ENCODE measurements at places on chromosomes 5 and 9.

GRCh38 chr5:137090151-137090550, 409.0 kb downstream of the SPOCK1 start:
- DNase-seq: no peak

GRCh38 chr9:125655066-125655633, 51.9 kb downstream of the MAPKAP1 start:
- no peak for DNase-seq

DNA sequence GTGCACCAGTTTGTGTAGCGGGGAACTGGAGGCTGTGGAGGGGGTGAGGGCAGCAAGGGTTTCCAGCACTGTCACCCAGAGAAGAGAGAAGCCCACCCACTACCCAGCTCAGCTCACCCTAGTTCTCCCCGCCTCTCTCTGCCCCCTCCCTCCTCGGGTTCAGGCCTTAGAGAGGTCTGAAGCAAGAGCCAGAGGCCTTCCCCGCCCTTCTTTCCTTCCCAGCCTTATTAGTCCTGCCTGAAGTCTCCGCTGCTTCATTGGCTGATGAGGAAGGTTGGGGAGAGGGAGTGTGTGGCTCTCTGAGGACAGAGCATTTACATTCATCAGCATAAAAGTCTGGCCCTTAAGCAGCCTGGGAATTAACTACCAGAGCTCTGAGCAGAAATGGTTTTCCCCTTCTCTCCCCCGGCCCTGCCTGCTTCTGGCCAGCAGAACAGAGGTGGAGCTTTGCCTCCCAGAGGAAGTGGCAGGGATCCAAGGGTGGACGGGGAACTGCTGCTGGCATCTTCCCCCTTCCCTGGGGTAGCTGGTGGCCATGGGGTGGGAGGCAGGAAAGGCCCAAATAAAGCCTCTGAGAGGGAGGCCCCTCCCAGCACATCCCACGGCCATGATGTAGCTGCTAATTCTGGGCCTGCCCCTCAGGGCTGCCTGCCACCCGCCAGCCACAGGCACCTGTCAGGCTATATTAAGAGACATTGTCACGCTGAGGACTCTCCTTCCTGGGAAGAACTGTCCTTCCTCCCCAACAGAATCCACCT, 4.1 kb downstream of the DNAJB5 start:
- no peak for DNase-seq

DNA sequence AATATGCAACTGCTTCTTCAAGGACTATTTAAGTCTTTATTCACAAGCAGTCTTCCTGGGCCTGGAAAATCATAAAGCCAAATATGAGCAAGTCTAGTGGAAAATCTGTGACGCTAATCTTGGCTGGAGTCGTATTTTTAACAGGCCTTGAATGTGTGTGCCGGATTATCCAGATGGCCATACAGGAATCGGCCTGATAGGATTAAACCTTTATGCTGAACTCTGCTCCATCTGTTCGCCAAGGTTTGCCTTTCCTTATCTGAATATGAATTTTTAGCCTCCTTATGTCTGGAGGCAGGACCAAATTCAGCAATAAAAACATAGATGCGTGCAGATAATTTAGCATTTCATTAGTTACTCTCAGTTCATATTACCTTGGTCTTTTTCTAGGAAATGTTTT, 294.5 kb downstream of the EBF1 start:
- no peak for DNase-seq

DNA sequence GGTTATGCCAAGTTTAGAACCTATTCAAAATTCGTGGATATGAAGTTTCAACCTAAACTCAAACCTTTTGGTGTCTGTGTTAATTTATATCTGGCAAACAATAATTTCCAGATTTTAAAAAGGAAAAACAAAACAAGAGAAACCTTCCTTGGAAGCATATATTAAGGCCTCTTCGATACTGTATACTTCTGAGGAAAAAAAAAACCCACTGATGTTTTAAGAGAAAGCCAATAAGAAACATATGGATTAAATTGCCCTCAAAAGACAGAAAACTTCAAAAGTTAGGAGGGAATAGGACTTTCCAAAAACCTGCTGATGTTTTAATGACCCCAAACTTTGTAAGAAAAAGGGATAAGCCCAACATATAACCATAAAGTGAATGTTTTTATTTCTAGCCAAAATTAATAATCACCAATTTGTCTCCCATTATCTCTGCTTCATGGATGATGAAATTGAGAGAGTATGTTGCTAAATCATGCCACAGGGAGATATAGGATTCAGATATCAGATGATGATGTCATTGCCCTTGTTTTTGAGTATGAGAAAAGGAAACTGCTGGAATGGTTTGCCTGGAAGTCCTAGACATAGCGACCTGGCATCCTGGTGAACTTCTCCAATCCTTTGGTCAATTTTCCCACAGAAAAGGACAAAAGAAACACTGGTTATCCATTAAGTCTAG, 423.9 kb downstream of the DMRT2 start:
- DNase-seq: no peak

- DNase-seq: no peak
Observed at GRCh38 chr9:638152-638551, 203.3 kb upstream of the DMRT1 start.

- DNase-seq: no peak
Observed at GRCh38 chr9:1354606-1355005, 304.4 kb downstream of the DMRT2 start.

DNA sequence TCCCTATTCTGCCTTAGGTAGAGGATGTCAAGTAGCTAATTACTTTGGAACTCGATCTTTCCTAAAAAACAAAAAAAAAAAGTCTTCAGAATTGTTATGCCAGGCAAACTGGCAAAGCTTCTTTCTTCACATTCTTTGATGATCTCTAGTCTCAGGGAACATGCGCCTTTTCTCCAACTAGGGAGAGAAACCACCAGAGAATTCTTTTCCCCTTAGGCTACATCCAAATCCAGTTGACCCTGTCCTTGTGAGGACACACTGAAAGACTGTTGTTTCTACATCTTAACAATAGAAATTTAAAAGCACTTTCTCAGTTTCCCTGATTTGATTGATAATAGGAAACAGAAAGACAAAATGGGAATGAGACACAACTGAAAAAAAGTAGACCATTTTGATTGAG, 94.7 kb upstream of the ITGA2 start:
- no peak for DNase-seq

GRCh38 chr5:82448374-82448773, 170.2 kb upstream of the RPS23 start:
- DNase-seq: no peak

Measured in HS-5 (cell line).